ENCODE measurements at places on chromosomes 6 and 20.

DNA sequence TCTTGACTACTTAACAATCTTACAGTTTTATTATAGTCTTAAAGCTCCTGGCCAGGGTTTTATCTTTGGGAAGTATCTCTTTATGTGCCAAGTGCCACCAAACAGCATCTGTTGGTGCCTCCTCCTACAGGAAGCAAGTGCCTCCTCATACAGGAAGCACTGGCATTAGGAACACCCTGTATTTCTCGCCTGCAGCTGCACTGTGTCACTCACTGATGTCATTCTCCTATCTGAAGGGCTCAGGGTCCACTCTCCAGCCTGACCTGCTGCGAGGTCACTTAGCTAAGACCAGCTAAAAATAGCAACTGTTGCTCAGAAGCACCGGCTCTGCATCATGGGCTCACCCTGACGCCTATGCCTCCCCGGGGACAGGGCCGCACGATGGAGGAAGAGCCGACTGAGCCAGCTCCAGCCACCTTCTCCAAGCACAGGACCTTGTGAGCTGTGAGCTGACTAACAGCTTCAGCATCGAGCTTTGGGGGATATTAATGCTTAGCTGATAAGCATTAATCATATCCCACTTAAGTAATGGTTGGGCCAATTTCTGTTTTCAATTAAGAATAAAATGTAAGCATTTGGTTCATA lies 66.3 kb upstream of the CD93 start:
- H3K27me3 ChIP-seq: no peaks in the 10 kb centered on the region
- H3K27ac ChIP-seq: peak overlapping the region; percentile 46
- H3K36me3 ChIP-seq: no peaks in the 10 kb centered on the region
- peak; percentile 49 for DNase-seq
- peaks cover 40% of the 10 kb centered on the region for H3K4me1 ChIP-seq

GRCh38 chr20:23165307-23165750 lies 79.2 kb upstream of the CD93 start:
- no peaks in the 10 kb centered on the region for H3K27me3 ChIP-seq
- H3K27ac ChIP-seq: no peak overlapping the region
- H3K36me3 ChIP-seq: no peaks in the 10 kb centered on the region
- no peak overlapping the region for H3K4me3 ChIP-seq
- DNase-seq: peak; percentile 36

DNA sequence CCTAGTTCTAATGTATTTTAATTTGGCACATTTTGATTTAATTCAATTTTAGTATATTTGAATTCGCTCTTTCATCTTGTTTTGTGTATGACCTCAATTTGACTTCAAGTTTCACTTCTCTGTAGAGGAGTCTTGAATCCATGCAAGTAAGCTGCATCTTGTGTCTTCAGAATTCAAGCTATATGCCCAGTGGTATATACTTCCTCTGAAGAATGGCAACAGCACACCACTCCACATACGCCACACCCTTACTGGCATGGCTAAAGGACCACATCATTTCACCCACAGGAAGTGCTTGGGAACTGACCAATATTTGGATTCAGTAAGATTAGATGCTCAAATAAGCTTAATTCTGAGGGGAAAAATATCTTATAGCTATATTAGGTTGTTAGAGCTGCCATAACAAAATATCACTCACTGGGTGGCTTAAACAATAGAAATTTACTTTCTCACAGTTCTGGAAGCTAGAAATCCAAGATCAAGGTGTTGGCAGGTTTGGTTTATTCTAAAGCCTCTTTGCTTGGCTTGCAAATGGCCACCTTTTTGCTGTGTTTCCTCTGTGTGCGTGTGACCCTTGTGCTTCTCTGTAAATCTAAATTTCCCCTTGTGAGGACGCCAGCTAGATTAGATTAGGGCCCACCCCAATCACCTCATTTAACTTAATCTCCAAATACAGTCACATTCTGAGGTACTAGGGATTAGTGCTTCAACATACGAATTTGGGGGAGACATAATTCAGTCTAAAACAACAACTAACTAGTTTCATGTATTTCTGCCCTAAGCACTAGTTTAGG lies 2.8 kb upstream of the ASF1A start:
- no peaks in the 10 kb centered on the region for H3K27me3 ChIP-seq
- H3K36me3 ChIP-seq: no peaks in the 10 kb centered on the region
- no peak overlapping the region for H3K4me3 ChIP-seq
- no peak overlapping the region for H3K27ac ChIP-seq
- peak; percentile 21 for DNase-seq
- H3K4me1 ChIP-seq: peaks cover 14% of the 10 kb centered on the region

GRCh38 chr6:170532867-170533488 lies 20.1 kb downstream of the PSMB1 start:
- peak overlapping the region; percentile 9 for H3K27ac ChIP-seq
- H3K27me3 ChIP-seq: no peaks in the 10 kb centered on the region
- DNase-seq: no peak
- H3K4me1 ChIP-seq: no peaks in the 10 kb centered on the region

DNA sequence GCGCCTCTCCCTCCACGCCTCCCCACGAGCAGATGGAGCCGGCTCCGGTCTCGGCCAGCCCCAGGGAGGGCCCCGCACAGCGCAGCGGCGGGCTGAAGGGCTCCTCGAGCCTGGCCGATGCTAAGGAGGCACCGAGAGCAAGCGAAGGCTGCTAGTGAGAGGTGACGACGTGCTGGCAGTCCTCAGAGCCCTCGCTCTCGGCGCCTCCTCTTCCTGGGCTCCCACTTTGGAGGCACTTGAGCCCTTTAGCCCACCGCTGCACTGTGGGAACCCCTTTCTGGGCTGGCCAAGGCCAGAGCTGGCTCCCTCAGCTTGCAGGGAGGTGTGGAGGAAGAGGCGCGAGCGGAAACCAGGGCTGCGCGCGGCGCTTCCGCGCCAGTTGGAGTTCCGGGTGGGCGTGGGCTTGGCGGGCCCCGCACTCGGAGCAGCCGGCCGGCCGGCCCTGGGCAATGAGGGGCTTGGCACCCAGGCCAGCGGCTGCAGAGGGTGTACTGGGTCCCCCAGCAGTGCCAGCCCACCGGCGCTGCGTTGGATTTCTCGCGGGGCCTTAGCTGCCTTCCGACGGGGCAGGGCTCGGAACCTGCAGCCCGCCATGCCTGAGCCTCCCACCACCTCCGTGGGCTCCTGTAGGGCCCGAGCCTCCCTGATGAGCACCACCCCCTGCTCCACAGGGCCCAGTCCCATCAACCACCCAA lies 2.5 kb upstream of the TMEM14C start:
- DNase-seq: peak; percentile 36
- peaks cover 39% of the 10 kb centered on the region for H3K4me1 ChIP-seq
- H3K27me3 ChIP-seq: no peaks in the 10 kb centered on the region
- H3K4me3 ChIP-seq: peak overlapping the region; percentile 52
- H3K27ac ChIP-seq: peak overlapping the region; percentile 85

DNA sequence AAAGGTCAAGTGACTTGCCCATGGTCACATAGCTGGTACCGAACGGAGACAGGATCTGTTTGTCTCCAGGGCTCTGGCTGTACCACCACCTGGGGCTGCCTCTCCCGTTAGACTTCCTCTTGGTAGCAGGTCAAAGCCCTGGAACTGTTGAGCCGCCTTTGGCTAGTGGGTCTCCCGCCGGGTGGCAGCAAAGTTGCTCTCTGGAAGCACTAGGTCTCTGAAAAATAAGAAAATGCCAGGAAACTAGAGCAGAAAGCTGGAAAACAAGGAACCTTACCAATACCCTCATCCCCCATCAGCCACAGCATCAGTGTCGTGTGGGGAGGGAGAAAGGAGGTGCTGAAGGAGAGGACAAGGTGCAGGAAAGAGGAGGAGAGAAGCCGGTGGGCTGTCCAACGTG lies 291.0 kb upstream of the SUPT3H start:
- no peak for DNase-seq
- H3K4me1 ChIP-seq: peaks cover 5% of the 10 kb centered on the region
- peaks cover 3% of the 10 kb centered on the region for H3K27me3 ChIP-seq
- no peaks in the 10 kb centered on the region for H3K36me3 ChIP-seq
- no peak overlapping the region for H3K27ac ChIP-seq

GRCh38 chr6:110795271-110795670 lies 20.0 kb downstream of the CDK19 start:
- H3K4me3 ChIP-seq: no peak overlapping the region
- H3K27ac ChIP-seq: no peak overlapping the region
- no peaks in the 10 kb centered on the region for H3K36me3 ChIP-seq
- no peaks in the 10 kb centered on the region for H3K4me1 ChIP-seq
- no peak for DNase-seq

DNA sequence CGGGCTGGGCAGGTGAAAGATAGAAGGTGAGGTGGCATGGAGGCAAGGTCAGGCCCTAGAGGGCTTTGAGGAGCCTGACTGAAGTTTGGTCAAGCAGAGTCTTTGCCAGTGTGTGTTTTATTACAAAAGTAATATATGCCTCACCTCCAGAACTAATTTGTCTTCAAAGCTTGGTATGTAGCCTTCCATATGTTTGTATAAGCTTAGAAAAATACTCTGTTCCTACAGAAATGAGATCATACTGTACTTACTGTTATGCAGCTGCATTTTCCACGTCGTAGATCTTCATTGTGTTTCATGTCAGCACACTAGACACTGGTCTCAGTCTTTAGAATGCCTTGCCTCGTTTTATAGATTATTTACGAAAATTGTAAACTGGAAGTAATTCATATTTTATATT lies 61.8 kb downstream of the ANKS1A start:
- no peaks in the 10 kb centered on the region for H3K27me3 ChIP-seq
- no peak overlapping the region for H3K4me3 ChIP-seq
- no peaks in the 10 kb centered on the region for H3K36me3 ChIP-seq
- H3K27ac ChIP-seq: no peak overlapping the region
- DNase-seq: no peak

- no peaks in the 10 kb centered on the region for H3K36me3 ChIP-seq
- no peak overlapping the region for H3K4me3 ChIP-seq
- H3K27me3 ChIP-seq: no peaks in the 10 kb centered on the region
- H3K4me1 ChIP-seq: no peaks in the 10 kb centered on the region
Observed at GRCh38 chr6:130482645-130483390, 117.0 kb downstream of the TMEM200A start.

GRCh38 chr6:21524201-21524600 lies 69.3 kb upstream of the SOX4 start:
- H3K27ac ChIP-seq: no peak overlapping the region
- H3K4me1 ChIP-seq: no peaks in the 10 kb centered on the region
- no peaks in the 10 kb centered on the region for H3K36me3 ChIP-seq
- no peak overlapping the region for H3K4me3 ChIP-seq
- no peak for DNase-seq

- no peaks in the 10 kb centered on the region for H3K27me3 ChIP-seq
- no peak overlapping the region for H3K27ac ChIP-seq
- no peak overlapping the region for H3K4me3 ChIP-seq
- no peaks in the 10 kb centered on the region for H3K36me3 ChIP-seq
- no peak for DNase-seq
Observed at GRCh38 chr6:150730801-150731457, 131.2 kb downstream of the PLEKHG1 start.

- no peak overlapping the region for H3K27ac ChIP-seq
- peaks cover 57% of the 10 kb centered on the region for H3K27me3 ChIP-seq
- peaks cover 62% of the 10 kb centered on the region for H3K4me1 ChIP-seq
- no peak for DNase-seq
- H3K36me3 ChIP-seq: no peaks in the 10 kb centered on the region
Observed at GRCh38 chr6:5998236-5998635, 8.5 kb downstream of the NRN1 start.

DNA sequence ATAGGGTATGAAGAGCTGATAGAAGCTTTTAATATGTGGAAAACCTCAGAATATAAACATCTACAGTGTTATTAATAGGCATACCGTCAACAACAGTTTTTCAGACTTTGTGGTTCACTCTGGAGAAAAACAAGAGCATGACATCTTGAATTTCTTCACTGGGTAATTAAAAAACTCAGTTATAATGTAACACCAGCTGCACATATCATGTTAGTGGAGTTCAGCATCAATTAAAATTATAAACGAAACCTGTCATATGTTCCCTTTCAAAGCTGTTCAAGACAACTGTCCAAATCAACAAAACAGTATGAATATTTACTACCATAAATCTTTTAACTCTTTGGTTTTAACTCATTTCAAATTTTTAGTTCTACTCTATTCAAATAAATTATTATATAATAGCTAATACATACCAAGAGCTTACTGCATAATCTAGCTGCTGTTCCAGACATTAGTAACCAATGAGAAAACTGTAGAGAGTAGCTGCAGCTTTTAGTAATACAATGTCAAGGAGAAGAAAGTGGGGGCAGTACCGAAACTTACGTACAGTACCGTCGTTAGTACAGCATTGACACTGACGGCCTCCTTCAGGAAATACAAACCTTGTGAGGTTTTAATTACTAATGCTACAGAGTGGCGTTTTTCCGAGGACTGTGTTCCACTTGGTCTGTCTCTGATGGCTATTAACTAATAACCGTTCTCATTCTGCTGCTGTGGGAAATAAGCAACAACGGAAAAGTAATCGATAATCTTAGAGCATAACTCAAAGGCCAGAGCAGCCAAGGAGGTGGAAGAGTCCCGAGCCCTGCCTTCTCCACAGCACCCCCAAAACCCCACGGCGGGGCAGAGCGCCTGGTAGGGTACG lies 532 bp upstream of the PM20D2 start:
- H3K36me3 ChIP-seq: peaks cover 4% of the 10 kb centered on the region
- peak overlapping the region; percentile 92 for H3K27ac ChIP-seq
- peak overlapping the region; percentile 77 for H3K4me3 ChIP-seq
- no peaks in the 10 kb centered on the region for H3K27me3 ChIP-seq
- no peaks in the 10 kb centered on the region for H3K4me1 ChIP-seq

DNA sequence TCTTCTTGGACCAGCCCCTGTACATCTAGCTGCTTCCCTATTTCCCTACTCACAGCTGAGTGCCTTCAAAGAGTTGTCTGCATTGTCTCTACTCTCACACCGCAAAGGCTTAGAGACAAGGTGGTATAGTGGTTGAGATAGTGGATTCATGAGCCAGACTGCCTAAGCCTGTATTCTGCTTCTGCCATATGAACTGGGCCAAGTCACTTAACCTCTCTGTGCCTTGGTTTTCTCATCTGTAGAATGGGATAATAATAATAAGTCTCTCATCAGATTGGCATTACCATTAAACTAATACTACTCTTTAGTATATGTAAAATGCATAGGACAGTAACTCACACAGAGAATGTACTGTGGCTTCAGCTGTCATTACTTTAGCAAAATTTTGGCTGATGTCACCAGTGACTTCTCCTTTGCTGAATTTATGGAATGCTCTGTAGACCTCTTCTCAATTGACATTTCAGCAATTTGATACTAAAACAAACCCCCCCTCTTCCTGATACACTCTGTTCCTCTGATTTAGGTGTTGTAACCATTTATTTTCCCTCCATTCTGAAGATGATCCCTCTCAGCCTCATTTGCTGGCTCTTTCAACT lies 156.1 kb downstream of the ADAT2 start:
- no peaks in the 10 kb centered on the region for H3K36me3 ChIP-seq
- H3K27me3 ChIP-seq: no peaks in the 10 kb centered on the region
- no peak for DNase-seq

- H3K36me3 ChIP-seq: no peaks in the 10 kb centered on the region
- no peaks in the 10 kb centered on the region for H3K27me3 ChIP-seq
- no peak for DNase-seq
- no peak overlapping the region for H3K4me3 ChIP-seq
Observed at GRCh38 chr6:119832411-119832810, 482.9 kb upstream of the MAN1A1 start.

DNA sequence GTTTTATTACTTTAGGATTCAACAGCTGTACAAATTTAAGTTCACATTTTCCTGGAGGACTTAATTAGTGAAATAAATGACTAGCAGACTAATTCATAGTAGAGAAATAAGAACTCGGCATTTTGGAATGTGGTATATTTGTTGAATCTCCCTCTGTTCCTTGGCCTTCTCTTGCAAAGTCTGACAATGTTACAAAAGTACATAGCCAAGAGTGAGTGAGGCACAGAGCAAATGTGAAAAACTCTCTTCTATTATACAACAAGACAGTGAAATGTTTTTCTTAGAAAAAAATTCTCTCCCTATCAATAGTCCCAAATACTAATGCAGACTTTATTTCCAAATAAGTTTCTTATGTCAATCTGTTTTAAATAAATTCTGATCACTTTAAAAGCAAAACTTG lies 44.2 kb upstream of the TCF21 start:
- no peak overlapping the region for H3K4me3 ChIP-seq
- H3K36me3 ChIP-seq: no peaks in the 10 kb centered on the region
- H3K27ac ChIP-seq: no peak overlapping the region
- DNase-seq: no peak

Measured in stomach (tissue), 19 donors.